Ureter (tissue), 1 donor: ENCODE measurements at places on chromosomes 3 and 15.

GRCh38 chr3:4083225-4084015, 219.7 kb upstream of the SETMAR start:
- no peak for DNase-seq

DNA sequence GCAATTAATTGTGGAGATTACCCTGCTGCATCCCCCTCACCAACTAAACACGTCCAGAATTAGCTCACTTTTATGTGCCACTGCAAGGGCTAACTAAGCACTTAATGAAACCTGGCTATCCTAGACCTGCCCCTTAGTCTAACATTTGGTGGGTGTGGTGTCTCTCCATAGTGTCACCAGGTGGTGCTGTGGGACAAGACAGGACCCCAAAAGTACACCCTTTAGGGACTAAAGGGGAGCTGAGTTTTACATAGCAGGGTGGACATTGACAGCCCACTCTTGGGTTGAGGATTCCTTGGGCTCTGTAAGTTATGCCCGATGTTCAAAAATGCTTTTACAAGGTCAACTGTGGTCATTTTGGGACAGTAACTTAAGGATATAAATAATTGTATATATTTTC, 5.7 kb downstream of the DUT start:
- no peak for DNase-seq

DNA sequence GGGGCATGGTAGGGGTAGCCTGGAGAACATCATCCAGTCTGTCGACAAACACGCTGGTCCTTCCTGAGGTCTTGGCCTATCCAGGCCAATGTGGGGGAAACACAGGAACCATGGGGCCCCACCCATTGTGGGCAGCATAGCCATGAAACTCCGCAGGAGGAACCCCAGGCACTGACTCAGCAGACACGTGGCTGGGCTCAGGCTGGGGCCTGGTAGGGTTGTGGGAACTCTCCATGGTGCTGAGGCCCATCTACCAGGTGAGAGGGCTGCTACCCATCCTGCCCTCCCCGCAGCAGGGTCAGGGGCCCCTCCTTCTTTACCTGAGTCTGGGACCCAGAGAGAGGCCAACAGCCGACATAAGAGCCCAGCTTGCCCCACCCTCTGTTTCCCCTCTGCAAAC, 22.6 kb upstream of the CACNA2D2 start:
- peak; percentile 57 for DNase-seq

DNA sequence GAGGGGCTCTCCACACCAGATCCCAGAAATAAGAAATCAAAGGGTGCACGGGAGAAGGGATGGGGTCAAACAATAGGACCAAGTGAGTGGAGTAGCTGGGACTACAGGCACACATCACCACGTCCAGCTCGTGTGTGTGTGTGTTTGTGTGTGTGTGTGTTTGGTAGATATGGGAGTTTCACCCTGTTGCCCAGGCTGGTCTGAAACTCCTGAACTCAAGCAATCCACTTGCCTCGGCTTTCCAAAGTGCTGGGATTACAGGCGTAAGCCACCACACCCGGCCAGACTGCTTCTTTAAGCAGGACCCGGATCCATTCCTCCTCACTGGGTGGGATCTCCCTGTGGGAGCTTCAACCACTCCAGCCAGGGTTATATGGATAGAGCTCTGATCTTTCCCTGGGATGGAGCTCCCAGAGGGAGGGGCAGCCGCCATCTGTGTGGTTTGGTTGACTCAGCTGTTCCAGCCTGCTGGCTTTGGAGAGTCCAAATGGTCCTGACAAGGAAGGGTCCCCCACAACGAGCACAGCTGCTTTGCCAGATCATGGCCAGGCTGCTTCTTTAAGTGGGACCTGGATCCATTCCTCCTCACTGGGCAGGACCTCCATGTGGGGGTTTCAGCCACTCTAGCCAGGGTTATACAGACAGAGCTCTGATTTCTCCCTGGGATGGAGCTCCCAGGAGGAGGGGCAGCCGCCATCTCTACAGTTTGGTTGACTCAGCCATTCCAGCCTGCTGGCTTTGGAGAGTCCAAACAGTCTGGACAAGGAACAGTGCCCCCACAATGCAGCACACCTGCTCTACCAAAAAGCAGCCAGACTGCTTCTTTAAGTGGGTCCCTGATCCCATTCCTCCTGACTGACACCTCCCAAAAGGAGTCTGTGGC, 9.1 kb upstream of the AVEN start:
- DNase-seq, result no peak

DNA sequence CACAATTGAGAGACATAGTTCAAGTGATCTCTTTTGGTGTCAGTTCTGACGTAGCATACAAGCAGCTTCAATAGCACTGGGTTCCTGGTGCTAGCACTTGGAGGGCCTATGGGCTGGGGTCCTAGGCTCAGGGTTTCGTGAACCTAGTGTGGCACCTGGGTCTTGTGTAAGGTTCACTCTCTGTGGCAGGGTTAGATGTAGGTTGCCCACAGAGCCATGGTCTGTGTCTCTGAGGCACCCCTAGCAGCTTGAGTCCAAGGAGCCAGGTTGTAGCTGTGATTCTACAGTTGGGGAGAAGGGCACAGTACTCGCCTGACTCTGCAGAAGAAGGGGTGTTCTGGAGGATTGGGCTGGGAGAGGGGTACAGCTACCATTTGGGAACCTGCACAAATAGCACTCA, 282.6 kb upstream of the LRRC3B start:
- DNase-seq, result no peak
